CD4-positive, CD25-positive, alpha-beta regulatory T cell (primary cell): ENCODE measurements at places on chromosomes 16 and 17.
A peak's percentile ranks its signal among the peaks of the same experiment; 100 is the strongest.

- no peak for DNase-seq
Observed at GRCh38 chr16:12356632-12357340, 380.3 kb downstream of the SNX29 start.

- no peak for DNase-seq
Observed at GRCh38 chr17:4506892-4507291, 8.2 kb downstream of the SPNS2 start.

GRCh38 chr17:76796081-76796480 is 58.2 kb downstream of the MFSD11 start:
- DNase-seq: no peak

GRCh38 chr16:89187032-89187769 is 13.1 kb downstream of the SLC22A31 start:
- peak; percentile 65 for DNase-seq

GRCh38 chr16:27181019-27181790 is 22.1 kb upstream of the KDM8 start:
- no peak for DNase-seq

DNA sequence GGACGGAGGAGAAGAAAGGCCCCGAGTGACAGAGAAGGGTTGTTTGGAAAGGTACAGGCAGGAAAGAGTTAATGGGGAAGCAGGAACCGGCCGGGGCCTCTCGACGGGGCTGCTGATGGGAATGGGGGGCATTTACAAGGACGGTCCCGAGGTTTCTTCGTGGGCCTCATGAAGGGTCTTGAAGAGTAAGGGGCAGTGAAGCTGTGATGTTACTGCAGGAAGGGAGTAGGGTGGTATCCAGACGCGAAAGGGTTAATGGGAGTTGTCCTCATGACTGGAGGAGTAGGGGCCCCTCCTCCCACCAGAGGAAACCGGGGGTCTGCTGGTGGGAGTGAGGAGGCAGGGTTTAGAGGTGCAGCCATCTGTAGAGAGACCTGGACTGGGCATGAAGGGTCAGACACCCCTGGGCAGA is 481 bp downstream of the PDK2 start:
- DNase-seq: no peak

GRCh38 chr16:3017794-3018506 is at the start of gene CLDN6:
TSS of gene CLDN6 (minus strand) at chr16:3018183. CDS start at chr16:3016021, 2,162 bp downstream.
- no peak for DNase-seq

DNA sequence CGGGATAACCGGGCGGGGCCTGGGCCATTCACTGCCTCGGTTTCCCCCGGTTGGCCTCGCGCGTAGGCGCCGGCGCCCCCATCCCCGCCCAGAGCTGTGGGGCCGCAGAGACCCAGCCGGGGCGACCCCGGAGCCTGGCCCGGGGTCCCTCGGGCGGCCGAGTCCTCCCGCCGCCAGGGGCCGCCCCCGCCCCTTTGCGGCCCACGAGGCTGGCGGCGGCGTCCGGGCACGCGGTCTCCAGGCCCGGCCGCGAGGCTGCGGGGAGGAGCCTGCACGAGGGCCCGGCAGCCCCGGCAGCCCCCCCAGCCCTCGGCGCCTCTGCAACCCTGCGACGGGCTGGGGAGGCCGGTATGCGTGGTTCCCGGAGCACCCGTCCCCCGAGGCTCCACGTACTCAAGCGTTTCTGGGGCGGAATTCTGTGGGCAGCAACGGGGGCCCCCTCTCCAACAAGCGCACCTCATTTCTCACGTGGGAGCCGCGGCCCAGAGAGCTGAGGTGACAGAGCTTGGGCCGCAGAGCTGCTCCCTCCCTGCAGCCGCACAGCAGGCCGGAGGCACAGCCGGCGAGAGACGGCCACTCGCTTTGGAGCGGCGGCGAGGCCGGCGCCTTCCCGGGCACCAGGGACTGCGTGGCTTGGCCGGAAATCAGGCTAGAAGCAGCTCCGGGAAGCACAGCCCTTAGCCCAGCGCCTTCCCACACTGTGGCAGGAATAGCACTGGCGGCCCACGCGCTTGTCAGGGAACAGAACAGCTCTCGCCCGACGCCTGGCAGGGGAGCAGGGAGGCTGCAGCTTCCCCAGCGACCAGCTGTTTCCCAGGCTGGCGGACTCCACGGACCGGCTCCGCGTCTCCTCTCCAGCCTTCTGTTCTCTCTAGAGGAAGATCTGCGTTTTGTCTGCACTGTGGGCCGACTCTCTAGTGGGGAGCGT is 867 bp upstream of the LIMD2 start:
- DNase-seq: peak; percentile 63

- DNase-seq: no peak
Observed at GRCh38 chr16:87541147-87541871, 48.5 kb upstream of the ZCCHC14 start.

- no peak for DNase-seq
Observed at GRCh38 chr16:82119405-82119804, 50.6 kb downstream of the MPHOSPH6 start.

DNA sequence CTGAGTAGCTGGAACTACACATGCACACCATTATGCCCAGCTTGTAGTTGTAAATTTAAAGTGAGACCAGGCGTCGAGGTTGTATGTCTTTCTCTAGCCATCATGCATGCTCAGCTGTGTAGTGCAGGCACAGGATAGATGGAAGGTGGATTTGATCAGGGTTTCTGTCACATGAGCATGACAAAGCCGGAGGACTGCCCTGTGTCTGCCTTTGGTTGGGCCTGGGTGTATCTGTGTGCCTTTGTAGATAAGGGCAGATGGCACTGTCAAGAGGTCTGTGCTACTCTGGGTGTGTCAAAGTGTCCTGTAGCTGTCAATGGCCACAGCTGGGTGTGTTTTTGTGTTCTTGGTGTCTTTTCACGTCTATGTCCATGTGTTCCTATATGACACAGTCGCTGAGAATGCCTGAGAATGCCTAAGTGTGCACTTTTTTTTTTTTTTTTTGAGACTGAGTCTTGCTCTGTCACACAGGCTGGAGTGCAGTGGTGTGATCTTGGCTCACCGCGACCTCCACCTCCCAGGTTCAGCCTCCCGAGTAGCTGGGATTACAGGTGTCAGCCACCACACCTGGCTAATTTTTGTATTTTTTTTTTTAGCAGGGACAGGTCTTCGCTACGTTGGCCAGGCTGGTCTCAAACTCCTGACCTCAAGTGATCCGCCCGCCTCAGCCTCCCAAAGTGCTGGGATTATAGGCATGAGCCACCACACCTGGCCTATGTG is 4.1 kb upstream of the NAGS start:
- no peak for DNase-seq

DNA sequence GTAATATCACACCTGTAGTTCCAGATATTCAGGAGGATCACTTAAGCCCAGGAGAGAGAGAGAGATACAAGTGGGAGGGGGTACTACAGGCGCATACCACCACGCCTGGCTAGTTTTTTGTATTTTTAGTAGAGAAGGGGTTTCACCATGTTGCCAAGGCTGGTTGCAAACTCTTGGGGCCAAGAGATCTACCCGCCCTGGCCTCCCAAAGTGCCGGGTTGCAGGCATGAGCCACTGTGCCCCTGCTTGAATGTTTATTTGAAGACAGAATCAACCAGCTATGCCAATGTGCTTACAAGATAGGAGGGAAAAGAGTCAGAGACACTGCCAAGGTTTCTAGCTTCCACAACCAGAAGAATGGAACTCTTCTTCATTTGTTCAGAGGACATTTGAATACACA is 87.8 kb downstream of the STH start:
- DNase-seq: no peak

DNA sequence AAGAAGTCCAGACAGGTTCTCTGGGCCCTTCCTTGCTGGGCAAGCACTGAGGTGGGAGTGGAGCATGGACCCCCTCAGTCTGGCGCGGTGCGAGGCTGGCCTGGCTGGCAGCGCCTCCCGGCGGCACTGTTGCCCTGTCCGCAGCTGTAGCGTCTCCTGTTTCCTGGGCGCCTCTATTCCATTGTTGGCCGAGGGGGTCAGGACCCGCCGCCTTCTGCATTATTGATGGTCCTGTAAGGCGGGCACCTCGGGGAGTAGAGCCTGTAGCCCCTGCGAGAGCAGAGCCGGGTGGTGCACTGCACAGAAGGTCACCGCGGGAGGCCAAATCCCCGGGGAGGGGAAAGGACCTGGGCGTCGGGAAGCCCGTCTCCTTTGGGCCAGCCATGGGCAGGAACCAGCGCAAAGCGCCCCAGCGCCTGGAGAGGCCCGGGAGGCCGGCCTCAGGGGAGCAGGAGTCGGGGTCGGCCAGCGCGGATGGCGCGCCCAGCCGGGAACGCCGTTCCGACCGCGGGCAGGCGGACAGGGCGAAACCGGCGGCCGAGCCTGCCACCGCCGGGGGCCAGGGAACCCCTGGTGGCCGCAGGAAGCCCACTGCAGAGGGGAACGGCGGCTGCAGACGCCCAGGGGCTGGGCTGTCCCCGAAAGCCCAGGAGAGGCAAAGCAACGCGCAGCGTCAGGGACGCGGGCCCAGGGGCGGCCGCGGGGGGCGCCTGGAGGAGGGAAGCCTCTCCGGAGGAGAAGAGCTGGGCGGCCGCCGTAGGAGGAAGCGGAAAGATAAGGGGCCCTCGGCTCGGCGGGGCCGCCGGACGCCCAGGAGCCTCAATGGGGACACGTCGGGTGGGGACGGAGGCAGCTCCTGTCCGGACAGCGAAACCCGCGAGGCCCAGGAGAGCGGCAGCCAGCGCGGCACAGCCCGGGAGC is at the start of gene MYO15B:
MYO15B (plus strand) TSS at position 126 of the 921 bp plus-strand sequence; CDS start at position 384, 258 bp downstream.
- peak; percentile 57 for DNase-seq

DNA sequence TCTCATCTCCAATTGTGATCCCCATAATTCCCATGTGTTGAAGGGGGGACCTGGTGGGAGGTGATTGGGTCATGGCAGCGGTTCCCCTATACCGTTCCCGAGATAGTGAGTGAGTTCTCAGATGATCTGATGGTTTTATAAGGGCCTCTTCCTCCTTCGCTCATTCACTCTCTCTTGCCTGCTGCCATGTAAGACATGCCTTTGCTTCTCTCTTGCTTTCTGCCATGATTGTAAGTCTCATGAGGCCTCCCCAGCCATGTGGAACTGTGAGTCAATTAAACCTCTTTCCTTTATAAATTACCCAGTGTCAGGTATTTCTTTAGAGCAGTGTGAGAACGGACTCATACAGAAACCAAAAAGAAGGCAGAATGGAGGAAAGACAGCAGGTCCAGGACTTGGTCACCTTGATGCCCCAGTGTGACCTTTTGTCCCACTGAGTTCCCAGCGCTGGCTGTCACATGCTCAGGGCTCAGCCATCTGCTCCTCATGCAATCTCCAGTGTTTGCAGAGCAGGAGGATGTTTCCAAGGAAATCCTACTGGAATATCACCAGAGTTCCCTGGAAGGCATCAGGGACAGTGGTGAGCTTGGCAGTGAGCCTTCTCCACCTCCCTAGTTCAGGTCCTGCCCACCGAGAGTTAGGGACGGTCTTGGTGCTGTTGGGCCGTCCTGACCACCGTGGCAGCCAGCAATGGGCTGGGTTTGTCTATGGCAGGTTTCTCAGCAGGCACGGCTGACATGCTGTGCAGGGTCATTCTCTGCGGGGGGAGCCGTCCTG is 96.7 kb downstream of the SEC14L1 start:
- DNase-seq: no peak

GRCh38 chr16:29877266-29877961 is 14.4 kb upstream of the CDIPT start:
- DNase-seq: peak; percentile 44

- no peak for DNase-seq
Observed at GRCh38 chr16:74226338-74226954, 70.2 kb upstream of the PSMD7 start.

- no peak for DNase-seq
Observed at GRCh38 chr17:9878356-9878755, 26.7 kb downstream of the RCVRN start.

DNA sequence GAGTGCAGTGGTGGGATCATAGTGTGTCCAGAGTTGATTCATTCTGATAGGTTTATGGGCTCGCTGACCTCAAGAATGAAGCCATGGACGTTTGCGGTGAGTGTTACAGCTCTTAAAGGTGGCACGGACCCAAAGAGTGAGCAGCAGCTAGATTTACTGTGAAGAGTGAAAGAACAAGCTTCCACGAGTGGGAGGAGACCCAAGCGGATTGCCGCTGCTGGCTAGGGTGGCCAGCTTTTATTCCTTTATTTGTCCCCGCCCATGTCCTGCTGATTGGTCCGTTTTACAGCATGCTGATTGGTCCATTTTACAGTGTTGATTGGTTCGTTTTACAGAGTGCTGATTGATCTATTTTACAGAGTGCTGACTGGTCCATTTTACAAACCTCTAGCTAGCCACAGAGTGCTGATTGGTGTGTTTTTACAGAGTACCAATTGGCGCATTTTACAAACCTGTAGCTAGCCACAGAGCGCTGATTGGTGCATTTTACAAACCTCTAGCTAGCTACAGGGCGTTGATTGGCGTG is 17.5 kb downstream of the CACNG4 start:
- no peak for DNase-seq

- peak; percentile 69 for DNase-seq
Observed at GRCh38 chr16:48231727-48232492, 12.2 kb upstream of the LONP2 start.

DNA sequence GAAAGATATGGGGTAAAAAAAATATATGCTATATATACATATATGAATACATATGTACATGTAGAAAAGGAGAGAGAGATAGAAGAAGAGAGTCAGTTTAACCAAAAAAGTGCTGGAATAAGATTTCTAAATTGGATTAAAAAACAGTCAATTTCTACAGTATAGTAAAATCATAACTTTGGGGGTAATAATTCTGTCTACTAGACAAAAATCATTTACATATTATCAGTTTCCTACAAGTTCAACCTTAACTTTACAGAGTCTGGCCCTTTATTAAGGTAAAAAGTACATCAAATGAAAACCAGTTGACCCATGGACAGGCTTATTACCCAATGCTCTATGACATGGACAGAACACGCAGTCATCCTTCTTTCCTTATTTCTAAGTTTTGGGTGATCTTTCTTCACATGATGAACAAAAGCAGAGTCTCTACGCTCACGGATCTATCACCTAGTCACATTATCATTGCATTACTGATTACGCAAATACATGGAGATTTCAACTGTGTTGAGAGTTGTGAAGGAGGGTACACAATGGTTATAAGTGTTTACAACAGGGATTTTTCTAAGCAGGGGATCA is 63.9 kb upstream of the SMIM36 start:
- DNase-seq: no peak

DNA sequence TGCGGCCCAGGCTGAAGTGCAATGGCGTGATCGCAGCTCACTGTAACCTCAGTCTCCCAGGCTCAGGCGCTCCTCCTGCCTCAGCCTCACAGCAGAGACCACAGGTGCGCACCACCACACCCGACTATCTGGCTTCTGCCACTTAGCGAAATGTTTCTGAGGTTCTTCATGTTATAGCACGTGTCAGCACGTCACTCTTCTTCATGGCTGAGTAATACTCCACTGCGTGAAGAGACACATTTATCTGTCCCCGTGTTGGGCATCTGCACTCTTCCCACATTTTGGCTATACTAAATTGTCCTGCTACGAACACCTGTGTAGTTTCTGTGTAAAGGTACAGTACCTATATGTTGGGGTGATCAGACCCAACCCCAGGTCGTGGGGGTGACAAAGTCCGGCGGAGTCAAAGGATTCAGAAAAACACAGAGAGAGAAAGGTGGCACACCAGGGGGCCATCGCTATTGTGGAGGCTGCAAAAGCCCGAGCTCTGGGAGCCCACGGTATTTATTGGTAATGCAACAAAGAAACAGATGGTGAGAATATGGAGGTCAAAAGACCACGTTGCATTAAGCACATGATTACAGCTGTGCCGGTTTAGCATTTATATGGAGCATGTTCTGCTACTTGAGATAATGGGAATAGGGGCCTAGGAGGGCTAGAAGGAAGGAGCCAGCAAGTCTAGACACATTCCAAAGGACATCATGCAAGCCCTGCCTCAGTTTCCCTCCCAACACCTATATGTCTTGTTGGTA is 851 bp upstream of the DPEP1 start:
- no peak for DNase-seq

- DNase-seq: no peak
Observed at GRCh38 chr16:3023415-3023668, 400 bp downstream of the HCFC1R1 start.

GRCh38 chr16:50709061-50709684 is 15.8 kb downstream of the NOD2 start:
- DNase-seq: no peak
